ENCODE measurements at places on chromosomes 12 and 14.

DNA sequence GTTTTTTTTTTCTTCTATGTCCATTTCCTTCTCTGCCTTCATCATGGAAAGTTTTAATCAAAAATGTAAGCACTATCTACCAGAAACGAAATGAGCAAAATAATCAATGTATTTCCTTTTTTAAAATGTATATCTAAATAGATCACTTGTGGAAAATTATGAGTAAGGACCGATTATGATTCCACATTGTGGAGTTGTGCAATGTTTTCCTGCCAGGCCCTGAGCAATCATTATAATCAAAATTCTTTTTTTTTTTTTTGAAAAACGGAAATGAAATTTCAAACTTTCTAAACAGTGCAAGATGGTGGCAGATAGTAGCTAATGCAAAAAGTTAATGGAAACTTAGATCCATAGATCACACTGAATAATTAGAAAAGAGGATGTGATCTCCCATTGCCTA is 1074.6 kb upstream of the TMEM132C start:
- no peak for DNase-seq

- DNase-seq = peak; percentile 13
Observed at GRCh38 chr12:101414533-101415119, 7.1 kb upstream of the ARL1 start.

GRCh38 chr14:101763941-101764709 is 2.6 kb downstream of the PPP2R5C start:
- no peak for DNase-seq

GRCh38 chr12:132285991-132286681 is 43.3 kb downstream of the GALNT9 start:
- DNase-seq = no peak

- DNase-seq = no peak
Observed at GRCh38 chr14:101587441-101587911, 26.2 kb downstream of the DIO3 start.

DNA sequence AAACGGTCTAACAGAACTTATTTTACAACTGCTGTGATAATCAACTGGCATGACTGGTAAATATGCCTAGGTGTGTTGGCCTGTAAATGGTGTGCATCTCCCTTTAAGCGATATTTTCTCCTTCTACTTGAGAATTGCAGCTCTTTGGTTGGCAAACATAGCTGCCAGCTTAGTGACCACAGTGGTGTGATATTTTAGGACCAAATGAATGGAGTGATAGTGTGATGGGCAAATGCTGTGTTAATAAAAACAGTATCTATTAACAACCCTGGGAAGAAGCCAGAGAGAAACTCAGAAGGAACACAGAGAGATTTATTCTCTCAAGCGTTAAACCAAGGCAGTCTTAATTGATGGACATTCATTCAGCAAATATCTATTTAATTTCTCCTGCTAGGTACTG is 278.4 kb downstream of the AACS start:
- no peak for DNase-seq

DNA sequence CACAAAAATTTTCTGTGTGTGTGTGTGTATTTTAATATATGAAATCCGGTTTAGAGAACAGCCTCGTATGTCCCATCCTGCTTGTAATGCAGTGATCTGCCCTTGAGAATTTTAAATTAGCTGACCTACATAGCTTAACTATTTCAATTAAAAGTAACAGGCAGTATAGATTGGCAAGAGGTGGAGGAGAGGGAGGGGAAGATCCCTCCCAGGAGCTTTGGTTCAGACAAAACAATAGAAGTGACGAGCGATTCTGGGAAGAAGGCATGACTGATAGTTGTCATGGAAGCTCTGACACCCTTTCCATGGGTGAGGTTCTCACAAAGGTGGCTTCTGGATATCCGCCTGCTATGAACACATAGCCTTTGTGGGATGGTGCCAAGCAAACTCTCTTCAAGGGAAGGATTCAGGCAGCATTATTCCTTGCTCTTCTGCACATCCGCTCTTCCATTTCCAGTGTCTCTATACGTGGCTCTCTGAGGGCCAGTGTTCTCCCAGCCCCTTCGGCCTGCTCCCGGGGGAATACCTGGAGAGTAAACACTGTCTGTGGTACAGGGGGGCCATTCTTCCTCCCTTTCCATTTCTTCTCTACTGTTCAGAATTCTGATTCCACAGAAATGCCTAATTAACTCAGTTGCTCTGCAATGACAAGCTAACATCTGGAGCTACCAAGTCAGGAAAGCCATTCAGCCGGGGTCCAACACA is 182.0 kb downstream of the CACNA1C start:
- no peak for DNase-seq

GRCh38 chr12:29869946-29870345 is 86.2 kb upstream of the TMTC1 start:
- no peak for DNase-seq

DNA sequence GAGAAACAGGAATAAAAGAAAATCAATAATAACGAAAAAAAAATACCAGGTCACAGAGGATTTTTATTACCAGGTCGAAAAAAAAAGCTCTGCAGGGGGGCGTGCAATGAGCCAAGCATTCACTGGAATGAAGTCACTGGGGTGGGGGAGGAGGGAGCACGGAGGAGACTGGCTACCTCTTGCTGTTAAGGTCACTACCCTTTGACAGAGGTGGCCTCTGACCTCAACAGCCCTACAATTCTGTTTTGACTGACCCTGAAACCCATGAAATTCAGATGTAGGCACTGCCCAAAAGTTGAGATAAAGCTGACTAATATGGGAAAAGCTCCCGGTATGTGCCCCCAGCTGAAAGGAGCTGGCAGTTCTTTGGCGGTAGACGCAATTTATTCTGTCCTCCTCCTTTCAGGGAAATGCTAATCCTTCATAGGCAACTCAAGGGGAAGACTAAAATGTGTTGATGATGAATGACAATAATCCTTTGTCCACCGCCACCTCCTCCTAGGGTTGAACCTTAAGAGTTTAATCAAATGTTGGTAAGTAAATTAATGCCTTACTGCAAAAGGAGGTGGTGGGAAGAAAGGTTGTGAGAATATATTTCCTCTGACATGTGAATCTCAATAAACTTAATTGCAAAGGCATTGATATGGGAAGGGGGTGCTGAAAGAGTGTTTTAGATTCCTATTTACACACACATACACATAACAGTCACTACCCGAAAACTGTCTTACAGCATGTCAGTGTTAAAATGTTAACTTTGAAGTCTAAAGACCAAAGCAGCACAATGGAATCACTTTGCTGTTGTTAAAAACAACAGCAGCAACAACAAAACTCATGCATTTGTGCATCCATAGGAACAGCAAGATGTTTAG is 6.3 kb upstream of the RIC8B start:
- no peak for DNase-seq

DNA sequence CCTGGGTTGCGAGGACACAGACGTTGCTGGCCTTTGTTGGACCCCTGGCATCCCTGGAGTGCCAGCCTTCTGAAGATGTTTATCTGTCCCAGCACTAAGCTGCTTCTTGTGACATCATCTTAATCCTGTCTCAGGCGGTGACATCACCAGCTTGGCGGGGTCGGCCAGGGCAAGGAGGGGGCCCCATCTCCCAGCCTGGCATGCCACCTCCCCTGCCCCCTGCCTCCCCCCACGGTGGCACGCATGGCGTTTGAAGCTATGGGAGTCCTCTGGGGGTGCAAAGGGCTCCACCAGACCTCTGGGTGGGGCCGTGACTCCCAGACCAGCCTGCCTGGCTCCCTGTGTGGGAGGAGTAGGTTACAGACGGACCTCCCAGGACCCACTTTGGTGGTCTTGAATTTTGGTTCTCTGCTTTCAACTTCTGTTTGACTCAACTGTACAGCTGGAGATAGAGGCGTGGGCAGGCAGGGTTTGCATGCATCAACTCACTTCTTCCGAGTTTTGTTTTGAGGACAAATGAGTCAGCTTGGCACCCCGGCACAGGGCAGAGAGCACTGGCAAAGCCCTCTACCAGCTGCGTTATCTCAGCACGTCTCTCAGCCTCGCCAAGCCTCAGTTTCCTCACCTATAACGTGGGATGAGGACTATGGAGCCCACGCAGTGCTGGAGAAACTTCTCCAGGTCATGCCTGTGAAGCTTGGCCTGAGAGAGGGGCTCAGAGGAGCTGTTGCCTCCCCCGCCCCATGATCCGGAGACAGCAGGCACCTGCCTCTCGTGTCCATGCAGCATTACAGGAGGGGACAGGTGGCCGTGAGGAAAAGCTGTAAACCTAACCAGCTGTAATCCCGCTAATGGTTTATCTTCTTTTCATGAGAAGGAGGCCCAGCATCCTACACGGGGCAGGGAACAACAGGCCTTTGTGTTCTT is 38.8 kb upstream of the EML1 start:
- DNase-seq = no peak

DNA sequence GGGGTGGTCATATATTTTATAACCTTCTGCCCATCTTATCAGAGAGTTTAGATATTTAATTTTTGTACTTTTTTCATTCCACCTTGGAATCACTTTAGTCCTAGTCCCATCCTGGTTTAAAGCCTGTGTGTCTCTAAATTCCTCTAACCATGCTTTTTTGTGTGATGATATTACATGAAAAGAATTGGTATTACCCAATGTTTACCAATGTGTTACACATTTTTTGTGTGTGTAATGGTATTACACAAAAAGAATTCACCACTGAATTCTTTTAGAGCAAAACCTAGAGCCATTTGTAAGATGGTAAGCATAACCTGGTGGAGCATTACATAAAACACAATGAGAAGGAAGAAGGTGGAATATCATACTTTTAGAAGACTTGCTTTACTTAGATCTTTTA is 77.5 kb downstream of the FAR2 start:
- no peak for DNase-seq

GRCh38 chr14:72401101-72401625 is 468.9 kb downstream of the RGS6 start:
- DNase-seq = no peak

DNA sequence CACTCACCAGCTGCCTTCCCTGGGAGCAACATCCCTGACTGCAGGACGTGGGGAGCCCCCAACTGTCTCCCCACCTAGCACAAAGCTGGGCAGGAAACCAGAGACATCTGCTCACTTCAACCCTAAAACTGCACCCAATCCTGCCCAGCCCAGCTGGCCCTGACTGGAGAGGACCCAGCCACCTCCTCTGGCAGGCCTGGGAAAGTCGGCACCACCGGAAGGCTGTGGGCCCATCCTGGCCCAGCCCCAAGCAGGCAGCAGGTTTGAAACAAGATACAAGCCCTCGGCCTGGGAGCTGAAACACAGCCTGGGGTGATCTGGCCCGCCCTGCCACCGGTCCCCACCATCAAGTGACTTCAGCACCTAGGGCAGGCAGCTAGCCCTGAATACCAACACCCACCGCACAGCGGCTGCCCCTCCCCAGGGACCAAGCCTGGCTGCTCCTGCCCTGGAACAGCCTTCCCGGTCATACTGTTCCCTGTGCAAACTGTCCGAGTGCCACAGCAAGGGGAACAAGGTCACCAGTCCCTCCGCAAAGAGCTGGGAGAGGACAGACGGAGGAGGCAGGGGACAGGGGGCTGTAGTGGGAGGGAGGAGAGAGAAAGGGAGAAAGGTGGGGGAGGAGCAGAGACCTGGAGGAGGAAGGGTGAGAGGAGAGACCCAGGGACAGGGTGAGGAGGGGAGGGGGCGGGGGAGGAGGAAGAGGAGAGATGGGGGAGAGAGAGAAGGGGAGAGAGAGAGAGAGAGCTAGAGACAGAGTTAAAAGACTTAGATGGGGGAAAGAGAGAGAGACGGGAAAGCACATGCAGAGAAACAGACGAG is 115.7 kb downstream of the RFLNA start:
- no peak for DNase-seq

GRCh38 chr14:97827746-97828145 is 1030.6 kb downstream of the VRK1 start:
- DNase-seq = no peak

All from activated naive CD8-positive, alpha-beta T cell treated with anti-CD3 and anti-CD28 coated beads, Interleukin-2, amount 50 U/mL, for 24 hours (primary cell).